ENCODE measurements at places on chromosomes 1 and 21. TPM values are rescaled to one million over a fixed set of nuclear protein-coding genes. Genes with fewer than 3 reads are reported as not detected.

DNA sequence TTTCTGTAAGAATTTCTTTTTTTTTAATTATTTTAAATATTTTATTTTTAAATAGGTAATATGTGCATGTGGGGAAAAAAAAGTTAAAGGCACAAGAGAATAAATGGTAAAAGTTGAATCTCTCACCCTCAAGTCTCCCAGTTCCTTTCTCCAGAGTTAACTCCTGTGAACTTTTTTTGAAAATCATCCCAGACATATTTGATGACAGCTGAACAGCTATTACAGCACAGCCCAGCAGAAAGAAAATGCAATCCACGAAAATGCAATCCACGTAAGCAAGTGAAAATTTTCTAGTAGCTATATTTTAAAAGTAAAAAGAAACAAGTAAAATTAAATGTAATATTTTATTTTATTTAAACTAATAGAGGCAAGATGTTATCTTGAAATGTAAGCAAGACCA is 310.0 kb upstream of the RUNX1 start:
- no peak for DNase-seq

C1orf185 gene
- total RNA-seq: not detected

DNA sequence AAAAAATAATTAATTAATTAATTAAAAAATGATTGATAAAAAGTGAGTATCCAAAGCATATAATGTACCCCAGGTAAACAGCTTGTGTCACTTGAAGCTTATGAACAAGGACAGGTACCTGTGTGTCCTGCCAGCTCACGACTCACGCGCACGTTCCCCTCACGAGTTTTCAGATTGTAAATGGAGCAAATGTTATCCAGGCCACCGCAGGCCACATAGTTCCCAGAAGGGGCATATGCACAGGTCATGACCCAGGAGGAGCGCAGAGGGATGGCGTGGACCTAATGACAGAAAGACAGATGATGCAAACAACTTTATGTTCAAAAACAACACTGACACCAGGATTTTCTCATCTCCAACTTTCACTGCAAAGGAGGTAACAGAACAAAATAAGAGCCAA is 26.0 kb upstream of the NADK start:
- DNase-seq: no peak

DNA sequence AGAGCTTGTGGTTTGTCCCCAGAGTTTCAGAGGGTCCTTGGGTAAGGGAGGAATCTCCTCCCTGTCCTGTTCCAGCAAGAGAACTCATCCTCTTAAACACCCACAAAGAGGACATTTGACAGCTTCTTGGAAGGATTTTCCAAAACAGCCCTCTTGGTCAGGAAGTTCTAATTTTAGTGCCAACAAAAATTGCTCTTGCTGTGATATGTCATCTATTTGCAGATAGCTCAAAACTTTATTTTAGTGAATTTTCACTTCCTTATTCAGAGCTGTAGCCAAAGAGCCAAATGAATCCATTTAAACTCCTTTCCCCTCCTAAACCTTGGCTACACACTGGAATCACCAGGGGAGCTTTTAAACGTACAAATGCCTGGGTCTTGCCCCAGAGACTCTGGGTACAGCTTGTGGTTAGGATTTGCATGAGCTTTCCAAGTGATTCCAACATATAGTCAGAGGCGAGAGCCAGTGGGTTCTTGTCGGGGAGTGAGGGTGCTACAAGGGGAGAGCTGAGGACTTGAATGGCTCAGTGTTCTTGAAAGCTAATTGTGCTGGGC is 11.8 kb upstream of the RASSF5 start:
- no peak for DNase-seq

All from WTC11 (cell line).